Non-pigmented ciliary epithelial cell (primary cell): ENCODE measurements at places on chromosomes 2 and 18.

DNA sequence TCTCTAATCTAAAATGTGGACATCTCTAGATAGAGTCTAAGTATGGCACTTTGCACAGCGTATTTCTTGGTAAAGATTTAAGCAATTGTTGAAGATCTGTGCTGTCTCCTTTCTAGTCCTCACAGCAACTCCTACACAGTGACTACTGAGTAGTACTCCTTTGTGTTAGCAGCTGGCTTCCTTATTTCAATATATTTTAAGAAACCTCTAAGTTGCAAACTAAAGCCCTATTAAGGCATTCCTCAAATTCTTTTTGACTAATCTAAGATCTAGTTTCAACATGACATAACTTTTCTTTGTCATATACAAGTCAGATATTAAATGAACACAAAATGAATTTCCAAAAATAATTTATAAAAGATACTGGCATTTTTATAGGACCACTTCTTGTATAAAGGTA, 121.8 kb upstream of the DNAJC10 start:
- DNase-seq: peak; percentile 38

GRCh38 chr2:99509387-99509786, 19.6 kb upstream of the REV1 start:
- DNase-seq: no peak

DNA sequence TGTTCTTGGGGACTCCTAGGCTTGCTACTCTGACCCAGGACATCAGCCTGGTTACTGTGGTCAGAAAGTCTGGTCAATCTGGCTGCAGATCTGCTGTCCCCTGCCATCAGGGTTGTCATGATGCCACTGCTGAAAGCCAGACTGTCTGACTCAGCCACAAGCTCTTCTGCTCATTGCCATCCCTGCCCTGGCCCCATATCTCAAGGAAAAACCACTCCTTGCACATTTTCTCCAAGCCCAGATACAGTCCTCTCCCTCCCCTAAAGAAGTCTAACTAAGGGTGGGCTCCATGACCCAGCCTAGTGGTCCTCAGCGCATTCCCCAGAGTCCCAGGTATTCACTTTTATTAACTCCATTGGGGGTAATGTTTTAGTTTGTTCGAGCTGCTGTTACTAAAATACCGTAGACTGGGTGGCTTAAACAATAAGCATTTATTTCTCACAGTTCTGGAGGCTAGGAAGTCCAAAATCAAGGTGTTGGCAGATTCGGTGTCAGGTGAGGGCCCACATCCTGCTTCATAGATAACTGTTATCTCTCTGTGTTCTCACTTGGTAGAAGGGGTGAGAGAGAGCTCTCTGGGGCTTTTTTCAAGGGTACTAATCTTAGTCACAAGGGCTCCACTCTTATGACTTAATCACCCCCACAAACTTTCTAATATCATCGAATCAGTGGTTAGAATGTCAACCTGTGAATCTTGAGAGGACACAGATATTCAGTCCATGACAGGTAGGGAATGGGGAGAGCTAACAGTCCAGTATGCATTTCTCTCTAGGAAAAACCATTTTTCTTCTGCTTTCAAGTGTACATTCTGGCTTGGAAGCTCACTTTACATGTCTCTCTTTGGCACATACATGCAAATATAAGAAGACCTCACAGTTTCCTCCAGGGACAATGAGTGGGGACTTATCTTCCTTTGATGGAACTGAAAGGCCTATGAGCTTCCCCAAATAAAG, 94.8 kb upstream of the CXCR4 start:
- no peak for DNase-seq

DNA sequence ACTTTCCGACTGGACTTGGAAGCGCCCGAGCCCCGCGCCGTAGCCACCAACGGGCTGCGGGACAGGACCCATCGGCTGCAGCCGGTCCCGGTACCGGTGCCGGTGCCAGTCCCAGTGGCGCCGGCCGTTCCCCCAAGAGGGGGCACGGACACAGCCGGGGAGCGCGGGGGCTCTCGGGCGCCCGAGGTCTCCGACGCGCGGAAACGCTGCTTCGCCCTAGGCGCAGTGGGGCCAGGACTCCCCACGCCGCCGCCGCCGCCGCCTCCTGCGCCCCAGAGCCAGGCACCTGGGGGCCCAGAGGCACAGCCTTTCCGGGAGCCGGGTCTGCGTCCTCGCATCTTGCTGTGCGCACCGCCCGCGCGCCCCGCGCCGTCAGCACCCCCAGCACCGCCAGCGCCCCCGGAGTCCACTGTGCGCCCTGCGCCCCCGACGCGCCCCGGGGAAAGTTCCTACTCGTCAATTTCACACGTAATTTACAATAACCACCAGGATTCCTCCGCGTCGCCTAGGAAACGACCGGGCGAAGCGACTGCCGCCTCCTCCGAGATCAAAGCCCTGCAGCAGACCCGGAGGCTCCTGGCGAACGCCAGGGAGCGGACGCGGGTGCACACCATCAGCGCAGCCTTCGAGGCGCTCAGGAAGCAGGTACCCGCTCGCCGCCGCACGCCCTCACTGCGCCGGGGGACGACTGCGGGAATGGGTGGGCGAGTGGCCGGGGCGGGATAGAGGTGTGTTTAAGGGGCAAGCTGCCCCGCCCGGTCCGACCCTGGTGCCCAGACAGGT, 713 bp downstream of the ATOH8 start:
- no peak for DNase-seq

DNA sequence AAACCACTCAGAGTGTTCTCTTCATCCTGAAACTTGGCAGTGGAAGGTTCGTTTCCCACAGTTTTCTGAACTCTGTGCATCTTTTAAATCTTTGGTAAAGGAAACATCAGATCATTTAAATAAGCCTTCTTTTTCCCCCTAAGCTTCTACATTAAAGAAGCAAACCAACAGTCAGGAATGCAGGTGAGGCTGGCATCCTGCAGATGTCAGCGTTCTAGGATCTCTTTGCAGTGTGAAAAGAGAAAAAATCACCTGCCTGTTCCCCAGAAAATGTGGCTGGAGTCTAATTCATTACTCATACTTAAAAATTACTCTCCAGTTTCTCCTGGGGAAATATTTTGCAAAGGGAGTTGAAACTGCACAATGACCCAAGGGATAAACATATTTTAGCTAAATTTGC, 64.5 kb upstream of the ZCCHC2 start:
- DNase-seq: no peak

DNA sequence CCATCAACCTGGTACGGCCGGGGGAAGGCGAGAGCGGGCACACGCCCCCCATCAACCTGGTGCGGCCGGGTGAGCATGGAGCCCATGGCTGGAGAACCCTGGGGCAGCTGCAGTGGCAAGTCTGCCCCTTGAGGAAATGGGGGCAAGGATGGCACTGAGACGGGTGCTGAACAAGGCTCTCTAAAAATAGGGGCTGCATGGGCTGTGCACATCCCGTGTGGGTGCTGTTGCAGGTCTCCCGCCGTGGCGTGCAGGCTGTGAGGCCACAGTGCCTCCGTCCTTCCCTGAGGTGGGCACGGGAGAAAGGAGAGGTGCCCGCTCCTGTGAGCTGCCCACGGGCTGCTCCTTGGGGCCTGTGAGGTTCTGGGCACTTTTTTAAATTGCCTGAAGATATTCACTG, 99.2 kb downstream of the NFATC1 start:
- DNase-seq: no peak

- DNase-seq: no peak
Observed at GRCh38 chr18:57439609-57439968, 4.4 kb downstream of the ONECUT2 start.

DNA sequence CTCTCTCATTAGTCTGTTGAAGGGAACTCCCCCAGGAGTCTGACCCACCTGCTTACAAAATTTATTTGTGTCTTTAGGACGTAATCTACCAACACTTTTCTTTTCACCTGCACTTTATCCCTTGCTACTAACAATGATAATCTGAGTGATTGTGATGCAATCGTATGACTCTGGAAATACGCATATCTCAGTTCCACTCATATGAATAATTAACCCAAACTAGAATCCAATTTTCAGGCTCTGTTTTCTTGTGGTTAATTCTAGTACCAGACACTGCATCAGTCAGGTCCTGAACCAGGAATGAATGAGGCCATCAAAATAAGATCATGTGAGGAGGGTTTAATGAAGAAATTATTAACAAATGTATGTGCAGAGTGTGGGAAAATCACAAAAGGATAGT, 158.4 kb upstream of the SRD5A2 start:
- no peak for DNase-seq

GRCh38 chr2:112938904-112939303, 27.9 kb downstream of the IL37 start:
- DNase-seq: no peak

DNA sequence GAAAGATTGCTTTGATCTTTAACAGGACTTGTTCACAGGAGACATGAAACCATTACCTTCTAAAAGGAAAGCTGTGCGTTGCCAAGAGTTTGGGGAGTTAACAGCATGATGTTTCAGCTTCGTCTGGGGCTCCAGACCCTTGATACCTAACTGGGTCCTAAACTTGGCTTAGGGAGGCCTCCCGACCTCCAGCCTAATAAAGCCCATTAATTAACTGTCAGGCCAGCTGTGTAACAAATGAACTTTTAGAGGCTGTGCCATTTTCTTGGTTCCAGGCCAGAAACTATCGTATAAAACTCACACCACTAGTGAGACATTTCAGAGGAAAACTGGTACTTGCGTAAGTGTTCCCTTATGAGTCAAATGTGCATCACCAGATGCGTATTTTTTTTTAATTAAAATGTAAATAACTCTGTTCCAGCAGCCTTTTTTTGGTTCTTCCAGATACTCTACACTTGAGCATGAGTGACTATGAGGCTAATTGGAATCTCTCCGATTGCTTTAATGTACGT, 236.5 kb downstream of the BCL2 start:
- no peak for DNase-seq

DNA sequence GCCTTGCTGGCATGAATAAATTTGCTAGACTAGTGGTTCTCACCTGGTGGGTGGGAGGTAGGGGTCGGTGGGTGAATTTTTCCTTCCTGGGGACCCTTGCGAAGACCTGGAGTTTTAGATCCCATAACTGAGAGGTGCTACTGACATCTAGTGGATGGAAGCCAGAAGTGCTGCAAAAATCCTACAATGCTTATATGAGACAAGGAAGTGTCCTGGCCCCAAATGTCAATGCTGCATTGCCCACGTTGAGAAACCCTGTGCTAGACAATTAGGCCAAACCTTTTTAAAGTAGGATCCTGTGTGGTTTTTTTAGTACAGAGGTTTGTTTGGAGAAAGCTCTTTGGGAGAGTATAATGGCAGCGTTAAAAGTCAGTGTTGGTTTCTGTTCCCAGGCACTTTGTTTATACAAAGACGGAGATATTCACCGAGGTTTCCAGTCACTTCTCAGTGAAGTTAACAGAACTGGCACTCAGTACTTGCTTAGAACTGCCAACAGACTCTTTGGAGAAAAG, 9.6 kb downstream of the SERPINB8 start:
- DNase-seq: no peak

DNA sequence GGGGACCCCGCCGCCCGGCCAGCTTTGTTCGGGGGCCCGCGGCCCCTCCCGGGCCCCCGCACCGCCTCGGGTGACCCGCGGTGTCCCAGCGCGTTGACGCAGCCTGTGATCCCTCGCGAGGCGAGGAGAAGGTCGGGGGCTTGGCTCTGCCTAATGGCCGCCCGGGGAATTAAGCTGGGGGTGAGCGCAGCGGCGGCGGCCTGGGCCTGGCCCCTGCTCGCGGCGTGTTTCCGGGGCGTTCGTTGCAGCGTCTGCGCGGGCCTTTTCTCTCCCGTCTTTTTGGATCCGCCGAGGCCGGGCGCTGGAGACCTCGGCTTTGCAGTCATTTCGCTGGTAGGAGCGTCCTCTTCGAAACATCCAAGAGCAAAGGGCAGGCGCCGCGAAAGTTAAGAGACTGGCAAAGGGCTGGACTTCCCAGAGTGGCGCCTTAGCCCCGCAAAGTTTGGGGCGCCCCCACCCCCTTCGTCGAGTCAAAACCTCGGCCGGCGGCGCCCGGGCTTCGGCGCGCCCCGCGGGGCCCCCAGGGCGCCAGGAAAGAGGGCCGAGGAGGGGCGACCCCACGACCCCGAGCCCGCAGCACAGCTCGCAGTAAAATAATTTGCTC, 1.3 kb downstream of the SALL3 start:
- no peak for DNase-seq

GRCh38 chr2:109214651-109215371, 85.8 kb downstream of the SH3RF3 start:
- DNase-seq: no peak

GRCh38 chr18:75167759-75168618, 41.0 kb downstream of the PTGR3 start:
- DNase-seq: no peak

GRCh38 chr2:169260246-169260645, 102.1 kb downstream of the LRP2 start:
- DNase-seq: no peak

DNA sequence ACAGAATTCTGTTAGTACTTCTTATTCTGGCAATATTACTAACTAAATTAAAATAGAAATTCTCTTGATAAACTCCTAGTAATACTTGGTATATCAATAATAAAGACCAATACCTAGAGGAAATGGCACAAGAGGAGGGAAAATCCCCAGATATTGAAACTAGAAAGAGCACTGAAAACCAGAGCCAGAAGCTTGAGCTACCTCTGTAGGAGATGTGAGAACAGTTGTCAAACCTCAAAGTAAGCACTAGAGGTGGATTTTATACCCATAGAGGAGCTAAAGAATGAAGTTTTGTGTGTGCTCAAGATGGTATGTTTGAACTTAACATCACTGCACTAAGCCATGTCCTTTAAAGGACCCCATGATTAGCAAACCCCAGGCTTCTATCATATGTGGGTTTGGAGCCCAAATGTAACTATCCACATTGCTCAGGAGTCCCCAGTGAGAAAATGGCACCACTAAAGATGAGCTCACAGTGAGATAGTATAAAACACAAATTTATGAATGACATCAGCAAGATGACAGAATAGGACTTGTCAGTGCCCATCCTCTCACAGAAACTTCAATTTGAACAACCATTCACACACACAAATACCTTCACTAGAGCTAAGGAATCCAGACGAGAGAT, 122.1 kb downstream of the PKP4 start:
- DNase-seq: no peak

DNA sequence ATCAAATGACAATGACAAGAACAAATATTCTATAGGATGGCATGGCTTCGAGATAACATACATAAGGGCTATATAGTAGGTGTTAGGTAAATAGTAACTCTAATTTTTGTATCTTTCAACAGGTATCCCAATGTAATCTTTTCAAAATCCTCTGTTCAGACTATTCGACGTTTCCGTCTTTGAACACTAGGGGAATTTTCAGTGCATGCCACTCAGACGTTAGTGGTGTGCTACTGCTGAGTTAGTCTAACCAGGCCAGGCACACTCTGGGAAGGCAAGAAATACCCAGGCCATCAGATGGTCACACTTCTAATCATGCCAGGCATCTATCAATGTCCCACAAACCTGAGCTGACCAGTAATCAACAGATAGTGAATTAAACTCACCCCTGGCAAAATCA, 14.6 kb upstream of the CREG2 start:
- no peak for DNase-seq

- DNase-seq: no peak
Observed at GRCh38 chr2:187834787-187835186, 280.6 kb upstream of the TFPI start.

DNA sequence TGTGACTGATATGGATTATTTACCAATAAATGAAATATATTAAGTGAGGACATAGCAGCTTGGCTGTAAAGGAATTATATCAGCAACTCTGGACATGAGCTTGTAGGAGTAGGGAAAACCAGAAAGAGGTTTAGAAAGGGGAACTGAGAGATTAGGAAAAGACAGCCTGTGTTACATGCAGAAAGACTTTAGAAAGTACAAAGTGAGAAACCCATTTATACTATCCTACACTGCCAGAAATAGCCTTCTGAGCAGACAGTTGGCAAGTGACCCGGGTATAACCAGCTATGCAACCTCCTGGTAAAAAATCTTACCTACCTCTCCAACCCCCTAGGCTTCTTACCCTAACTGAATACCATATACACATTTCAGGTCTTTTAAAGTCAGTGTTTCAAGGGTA, 134.1 kb downstream of the ANKRD44 start:
- no peak for DNase-seq
